T-helper 2 cell treated with Interferon-gamma antibody and Interleukin-4, amounts not matched to agents 5 μg/mL and 100 μg/mL, for 36 hours (primary cell): ENCODE measurements at places on chromosomes 6 and 20.

DNA sequence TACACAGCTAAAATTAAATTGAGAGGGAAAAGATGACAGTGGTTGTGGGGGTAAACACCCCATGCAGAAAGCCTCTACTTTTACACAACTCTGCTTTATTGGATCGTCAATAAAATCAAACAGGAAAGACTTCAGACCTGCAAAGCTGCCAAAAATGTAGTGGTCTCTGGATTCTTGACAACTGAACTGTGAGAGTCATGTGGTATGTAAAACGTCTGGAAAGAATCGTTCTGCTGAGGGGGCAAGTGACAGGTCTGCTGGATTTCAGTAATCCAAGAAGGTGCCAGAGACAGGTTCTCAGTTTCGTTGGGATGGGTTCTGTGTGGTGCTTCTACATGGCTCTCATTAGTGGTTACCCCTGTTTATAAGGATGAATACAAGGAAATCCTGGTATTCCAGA lies 63.3 kb downstream of the TSPYL4 start:
- H3K4me3 ChIP-seq = no peak overlapping the region
- H3K27me3 ChIP-seq = no peaks in the 10 kb centered on the region
- no peaks in the 10 kb centered on the region for H3K36me3 ChIP-seq
- no peaks in the 10 kb centered on the region for H3K4me1 ChIP-seq
- DNase-seq = no peak
- no peak overlapping the region for H3K27ac ChIP-seq

GRCh38 chr6:31558631-31559500 lies 11.5 kb downstream of the NFKBIL1 start:
- H3K27ac ChIP-seq = peak overlapping the region; percentile 71
- H3K4me3 ChIP-seq = peak overlapping the region; percentile 79
- peak; percentile 73 for DNase-seq

DNA sequence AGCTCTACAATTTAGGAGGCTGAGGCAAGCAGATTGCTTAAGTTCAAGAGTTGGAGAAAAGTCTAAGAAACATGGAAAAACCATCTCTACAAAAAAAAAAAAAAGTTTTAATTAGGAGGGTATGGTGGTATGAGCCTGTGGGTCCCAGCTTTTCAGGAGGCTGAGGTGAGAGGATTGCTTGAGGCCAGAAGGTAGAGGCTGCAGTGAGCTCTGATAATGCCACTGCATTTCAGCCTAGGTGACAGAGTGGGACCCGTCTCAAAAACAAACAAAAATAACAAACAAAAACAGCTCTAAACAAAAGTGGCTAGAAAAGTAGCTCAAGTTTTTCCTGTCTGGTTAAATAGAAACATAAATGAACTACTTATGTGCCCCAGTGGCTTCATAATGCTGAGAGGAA lies 2133.6 kb upstream of the DEFB115 start:
- no peaks in the 10 kb centered on the region for H3K36me3 ChIP-seq
- H3K27ac ChIP-seq = no peak overlapping the region
- DNase-seq = no peak
- no peaks in the 10 kb centered on the region for H3K27me3 ChIP-seq

- DNase-seq = no peak
- no peaks in the 10 kb centered on the region for H3K36me3 ChIP-seq
- no peak overlapping the region for H3K27ac ChIP-seq
- H3K4me1 ChIP-seq = no peaks in the 10 kb centered on the region
- no peak overlapping the region for H3K4me3 ChIP-seq
- no peaks in the 10 kb centered on the region for H3K27me3 ChIP-seq
Observed at GRCh38 chr6:19536838-19537237, 300.3 kb upstream of the ID4 start.

DNA sequence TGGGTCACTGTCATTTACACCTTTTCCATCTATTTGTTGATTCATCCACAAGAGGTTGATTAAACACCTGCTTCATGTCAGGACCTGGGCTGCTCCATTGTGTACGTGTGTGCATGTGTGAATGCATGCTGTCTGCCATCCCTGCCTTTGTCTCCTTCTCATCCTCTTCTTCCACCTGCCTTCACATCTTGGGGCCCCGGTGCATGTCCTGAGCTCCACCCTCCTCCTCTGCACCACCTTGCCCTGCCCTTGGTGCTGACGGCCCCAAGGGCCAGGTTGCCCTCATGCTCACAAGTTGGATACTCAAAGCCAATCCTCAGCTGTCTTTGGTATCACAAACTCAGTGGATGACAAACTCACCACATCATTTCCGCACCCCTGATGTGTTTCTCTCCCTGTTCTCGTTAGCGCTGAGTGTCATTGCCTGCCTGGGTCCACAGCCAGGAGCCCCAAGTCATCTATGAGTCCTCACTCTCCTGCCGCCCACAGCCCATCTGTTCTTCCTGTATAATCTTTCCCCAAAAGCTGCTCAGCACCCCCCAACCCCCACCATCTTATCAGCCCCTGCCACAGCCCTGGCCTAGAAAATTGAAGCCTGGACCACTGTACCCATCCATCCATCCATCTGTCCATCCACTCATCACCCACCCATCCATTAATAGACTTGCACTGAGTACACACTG lies 85.0 kb downstream of the SRC start:
- H3K36me3 ChIP-seq = no peaks in the 10 kb centered on the region
- no peak overlapping the region for H3K4me3 ChIP-seq
- no peaks in the 10 kb centered on the region for H3K27me3 ChIP-seq
- H3K27ac ChIP-seq = no peak overlapping the region
- no peak for DNase-seq
- no peaks in the 10 kb centered on the region for H3K4me1 ChIP-seq

DNA sequence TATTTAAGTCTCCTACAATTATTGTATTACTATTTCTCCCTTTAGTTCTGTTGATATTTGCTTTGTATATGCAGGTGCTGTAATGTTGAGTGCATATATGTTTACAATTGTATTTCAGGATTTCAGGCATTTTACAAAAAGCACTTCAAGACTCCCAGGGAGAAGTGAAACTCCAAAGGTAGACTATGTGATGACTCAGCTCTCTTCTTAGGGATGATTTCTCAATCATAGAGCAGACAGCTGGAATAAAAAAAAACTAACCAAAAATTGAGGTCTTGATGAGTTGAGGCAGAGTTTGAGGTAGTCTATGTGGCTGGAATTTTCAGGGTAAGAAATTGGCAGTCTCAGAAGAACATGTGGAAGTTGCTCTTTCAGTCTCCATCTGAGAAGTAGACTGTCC lies 786.1 kb downstream of the TFAP2A start:
- no peak overlapping the region for H3K27ac ChIP-seq
- no peaks in the 10 kb centered on the region for H3K36me3 ChIP-seq
- H3K4me3 ChIP-seq = no peak overlapping the region
- H3K27me3 ChIP-seq = no peaks in the 10 kb centered on the region
- no peaks in the 10 kb centered on the region for H3K4me1 ChIP-seq

DNA sequence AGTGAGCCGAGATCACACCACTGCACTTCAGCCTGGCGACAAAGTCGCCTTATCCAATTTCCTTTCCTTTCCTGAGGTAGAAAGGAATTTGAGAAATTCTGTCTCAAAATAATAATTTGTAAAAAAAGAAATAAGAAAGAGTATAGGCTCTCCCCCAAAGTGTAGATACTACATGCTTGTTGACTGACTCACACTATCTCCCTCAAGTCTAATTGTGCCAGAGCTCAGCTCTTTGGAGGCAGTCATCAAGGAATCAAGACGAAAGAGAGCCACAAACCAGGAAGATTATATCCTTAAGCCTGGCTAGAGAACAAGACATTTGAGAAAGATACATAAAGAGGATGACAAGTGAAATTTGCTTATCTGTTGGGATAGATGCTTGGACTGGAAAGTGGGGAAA lies 3.7 kb upstream of the FKBPL start:
- DNase-seq = no peak
- H3K27me3 ChIP-seq = peaks cover 10% of the 10 kb centered on the region
- peaks cover 10% of the 10 kb centered on the region for H3K4me1 ChIP-seq
- no peaks in the 10 kb centered on the region for H3K36me3 ChIP-seq

DNA sequence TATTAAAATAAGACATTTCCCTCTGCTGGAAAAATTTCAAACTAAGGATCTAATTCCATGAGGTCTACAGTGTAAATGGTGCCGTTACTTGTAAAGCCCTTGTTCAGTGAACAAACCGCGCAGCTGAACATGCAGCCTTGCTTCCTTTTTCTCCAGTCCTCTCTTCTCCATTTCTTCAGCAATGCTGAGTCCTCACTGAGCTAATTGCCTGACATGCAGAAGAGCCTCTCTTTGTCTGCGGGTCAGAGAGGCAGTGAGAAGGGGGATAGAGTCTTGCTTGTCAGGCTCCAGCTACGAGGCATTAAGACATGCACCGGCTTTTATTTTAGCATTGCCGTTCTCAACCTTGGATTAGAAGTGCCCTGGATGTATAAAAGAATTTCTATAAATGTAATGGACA lies 25.7 kb downstream of the ZDHHC14 start:
- no peaks in the 10 kb centered on the region for H3K27me3 ChIP-seq
- DNase-seq = no peak
- no peak overlapping the region for H3K4me3 ChIP-seq
- H3K4me1 ChIP-seq = no peaks in the 10 kb centered on the region
- no peak overlapping the region for H3K27ac ChIP-seq

DNA sequence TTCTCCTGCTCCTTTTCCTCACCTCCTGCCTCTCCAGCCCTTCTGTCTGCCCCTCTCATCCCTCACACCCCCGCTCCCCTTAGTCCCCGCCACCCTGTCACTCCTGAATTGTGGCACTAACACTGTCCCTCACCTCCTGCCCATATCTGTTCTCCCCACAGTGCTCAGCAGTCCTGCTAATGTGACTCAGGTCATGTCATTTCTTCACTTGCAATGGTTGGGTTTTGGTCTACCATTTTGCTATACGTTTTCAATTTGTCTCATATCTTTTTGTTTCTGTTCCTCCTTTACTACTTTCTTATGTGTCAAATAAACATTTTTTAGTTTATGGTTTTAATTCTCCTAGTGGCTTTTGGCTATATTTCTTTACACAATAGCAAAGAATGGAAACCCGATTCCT lies 1.3 kb upstream of the HLA-B start:
- H3K4me1 ChIP-seq = peaks cover 43% of the 10 kb centered on the region
- no peak for DNase-seq
- H3K27ac ChIP-seq = peak overlapping the region; percentile 99

DNA sequence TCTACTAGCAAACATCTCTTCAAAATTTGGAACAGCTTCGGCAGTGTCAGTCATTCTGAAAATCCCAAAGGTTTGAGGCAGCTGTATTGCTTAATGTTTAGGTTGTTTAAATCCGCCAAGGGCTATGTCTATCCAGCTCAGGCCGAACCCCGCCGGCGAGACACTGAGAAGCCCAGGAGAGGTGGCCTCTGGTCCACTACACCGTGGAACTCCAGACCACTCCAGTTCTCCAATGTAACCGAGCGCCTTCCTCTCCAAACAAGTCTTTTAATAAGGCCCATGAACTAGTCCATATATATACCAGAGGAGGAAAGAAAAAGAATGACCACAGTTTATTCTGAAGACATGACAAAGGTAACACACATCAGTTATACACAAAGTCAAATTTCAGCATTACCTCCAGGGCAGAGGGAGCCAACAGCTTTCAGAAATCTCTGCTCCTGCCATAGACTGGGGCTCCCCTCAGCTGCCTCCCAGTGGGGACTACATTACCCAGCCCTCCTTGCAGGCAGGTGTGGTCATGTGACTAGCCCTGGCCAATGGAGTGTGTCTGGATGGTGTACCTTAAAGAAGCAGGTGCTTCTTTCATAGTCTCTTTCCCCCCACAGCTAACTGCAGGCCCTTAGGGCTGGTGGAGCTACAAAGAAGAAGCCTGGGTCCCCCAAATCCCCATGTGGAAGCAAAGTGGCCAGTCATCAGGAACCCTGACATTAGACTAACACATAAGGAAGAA lies at the start of gene RAMACL:
RAMACL (minus strand) TSS at position 255 of the 733 bp plus-strand sequence; CDS start at position 54, 201 bp downstream.
- peaks cover 11% of the 10 kb centered on the region for H3K4me1 ChIP-seq
- DNase-seq = no peak
- no peaks in the 10 kb centered on the region for H3K27me3 ChIP-seq

GRCh38 chr6:20835315-20836010 lies 301.2 kb downstream of the CDKAL1 start:
- H3K27ac ChIP-seq = no peak overlapping the region
- H3K36me3 ChIP-seq = peaks cover 13% of the 10 kb centered on the region
- DNase-seq = no peak
- H3K27me3 ChIP-seq = no peaks in the 10 kb centered on the region
- peaks cover 34% of the 10 kb centered on the region for H3K4me1 ChIP-seq

- H3K27me3 ChIP-seq = no peaks in the 10 kb centered on the region
- no peaks in the 10 kb centered on the region for H3K4me1 ChIP-seq
- H3K4me3 ChIP-seq = no peak overlapping the region
- H3K36me3 ChIP-seq = no peaks in the 10 kb centered on the region
- DNase-seq = no peak
- no peak overlapping the region for H3K27ac ChIP-seq
Observed at GRCh38 chr6:126631363-126631762, 291.4 kb downstream of the CENPW start.

GRCh38 chr6:150925976-150926375 lies 60.5 kb downstream of the MTHFD1L start:
- no peak overlapping the region for H3K27ac ChIP-seq
- H3K36me3 ChIP-seq = peaks cover 21% of the 10 kb centered on the region
- no peaks in the 10 kb centered on the region for H3K4me1 ChIP-seq
- no peaks in the 10 kb centered on the region for H3K27me3 ChIP-seq
- no peak for DNase-seq

- no peak overlapping the region for H3K4me3 ChIP-seq
- DNase-seq = no peak
- H3K36me3 ChIP-seq = no peaks in the 10 kb centered on the region
Observed at GRCh38 chr6:88135578-88136114, 30.5 kb downstream of the CNR1 start.

GRCh38 chr20:8255945-8256632 lies 124.0 kb downstream of the PLCB1 start:
- no peak overlapping the region for H3K27ac ChIP-seq
- H3K36me3 ChIP-seq = no peaks in the 10 kb centered on the region
- H3K27me3 ChIP-seq = no peaks in the 10 kb centered on the region
- H3K4me1 ChIP-seq = no peaks in the 10 kb centered on the region
- DNase-seq = no peak

DNA sequence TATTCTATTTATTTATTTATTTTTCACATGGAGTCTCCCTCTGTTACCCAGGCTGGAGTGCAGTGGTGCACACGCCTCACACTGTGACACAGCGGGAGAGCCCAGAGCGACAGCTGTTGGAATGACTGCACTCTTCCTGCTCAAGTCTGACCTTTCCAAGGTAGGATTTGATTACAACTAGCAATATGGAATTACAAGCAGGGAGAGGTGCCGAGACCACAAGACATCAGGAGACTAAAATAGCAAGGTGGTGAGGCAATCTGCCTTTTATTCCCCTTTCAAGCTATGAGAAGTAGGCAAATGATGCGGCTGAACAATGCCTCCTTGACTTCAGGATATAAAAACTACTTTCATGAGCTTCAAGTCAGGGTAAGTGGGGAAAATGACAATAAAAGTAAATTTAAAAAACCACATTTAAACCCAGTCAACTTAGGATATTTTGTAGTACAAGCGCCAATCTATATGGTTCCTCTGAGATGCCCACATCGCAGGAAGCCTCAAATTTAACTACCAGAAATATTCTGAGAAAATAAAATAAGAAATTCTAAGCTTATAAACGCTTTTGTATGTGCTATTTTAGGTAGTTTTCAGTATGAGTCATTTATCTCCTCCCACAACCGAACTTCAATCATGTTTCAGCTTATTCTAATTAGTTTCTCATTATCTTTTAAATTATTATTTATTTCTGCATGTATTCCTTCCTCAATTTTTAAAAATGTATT lies 146.9 kb upstream of the SGK1 start:
- H3K36me3 ChIP-seq = no peaks in the 10 kb centered on the region
- H3K4me3 ChIP-seq = no peak overlapping the region
- peaks cover 6% of the 10 kb centered on the region for H3K4me1 ChIP-seq
- DNase-seq = no peak
- H3K27me3 ChIP-seq = no peaks in the 10 kb centered on the region

- H3K36me3 ChIP-seq = no peaks in the 10 kb centered on the region
- H3K27ac ChIP-seq = no peak overlapping the region
- no peaks in the 10 kb centered on the region for H3K27me3 ChIP-seq
- peaks cover 8% of the 10 kb centered on the region for H3K4me1 ChIP-seq
- no peak overlapping the region for H3K4me3 ChIP-seq
Observed at GRCh38 chr20:13263451-13263850, 42.4 kb downstream of the ISM1 start.
